ENCODE measurements at places on chromosomes 7 and 10.

GRCh38 chr7:135349746-135350145 lies 116.1 kb downstream of the STRA8 start:
- no peak for DNase-seq

DNA sequence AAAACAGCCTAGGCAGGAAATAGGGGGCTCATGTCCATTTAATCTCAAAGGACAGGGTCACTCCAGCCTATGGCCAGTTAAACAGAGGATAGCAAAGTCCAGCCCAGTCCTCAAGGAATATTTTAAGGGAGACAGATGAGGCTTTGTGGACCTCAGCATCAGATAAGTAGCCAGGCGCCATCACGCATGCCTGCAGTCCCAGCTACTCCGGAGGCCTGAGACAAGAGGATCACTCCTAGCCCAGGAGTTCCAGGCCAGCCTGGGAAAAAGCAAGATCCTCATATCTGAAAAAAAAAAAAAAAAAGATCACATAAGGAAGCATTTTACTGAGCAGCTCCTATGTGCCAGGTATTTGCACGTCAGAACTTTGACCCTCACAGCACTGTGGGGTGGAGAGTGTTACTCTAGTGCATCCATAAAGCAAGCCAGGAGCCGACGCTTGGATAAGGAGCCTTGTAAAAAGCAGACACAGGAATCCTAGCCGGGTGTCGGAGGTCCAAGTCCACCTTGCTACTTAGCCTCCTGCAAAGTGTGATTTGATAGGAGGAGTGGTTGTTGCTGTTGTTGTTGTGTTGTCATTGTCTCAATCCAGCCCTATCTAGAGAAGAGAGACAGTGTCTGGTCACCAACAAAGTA lies 61.8 kb upstream of the DOCK1 start:
- no peak for DNase-seq

DNA sequence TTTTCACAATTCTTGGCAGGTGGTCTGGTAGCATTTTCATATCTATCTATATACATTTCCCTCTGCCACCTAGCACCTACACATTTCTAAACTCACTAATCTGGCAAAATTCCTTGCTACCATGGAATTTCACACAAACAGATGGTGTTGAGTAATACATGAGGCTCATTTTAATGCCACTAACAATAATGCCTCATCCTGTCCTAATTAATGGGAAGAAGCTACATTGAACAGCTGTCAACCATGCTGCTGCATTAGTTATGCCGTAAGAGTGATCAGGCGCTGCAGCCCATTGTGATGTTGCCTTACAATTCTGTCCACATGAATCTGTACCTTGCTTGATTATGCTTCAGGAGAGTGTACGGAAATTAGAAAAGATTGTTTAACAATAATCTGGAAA lies 23.2 kb downstream of the COL1A2 start:
- DNase-seq: no peak

DNA sequence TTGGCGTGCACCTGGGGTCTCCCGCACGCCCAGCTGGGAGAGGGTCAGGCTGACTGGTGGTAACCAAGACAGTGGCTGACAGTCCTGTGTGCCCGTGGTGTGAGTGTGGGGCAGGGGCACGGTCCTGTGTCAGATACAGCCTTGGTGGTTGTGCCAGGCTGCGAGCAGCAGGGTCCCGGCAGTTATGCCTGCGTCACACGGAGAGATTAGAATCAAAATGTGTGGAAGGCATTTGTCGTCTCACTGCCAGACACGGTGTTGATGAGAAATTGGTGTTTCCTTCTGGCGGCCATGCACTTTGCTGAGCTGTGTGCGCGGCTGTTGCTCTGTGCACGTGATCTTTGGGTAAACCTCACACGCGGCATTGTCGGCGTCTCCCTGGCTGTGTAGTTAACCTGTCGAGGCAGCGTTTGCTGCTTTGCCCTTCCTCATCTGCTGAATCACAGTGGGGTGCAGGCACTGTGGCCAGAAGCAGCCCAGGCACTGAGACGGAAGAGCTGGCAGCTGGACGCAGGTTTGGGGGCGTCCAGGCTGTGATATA lies 87.7 kb downstream of the NKX6-2 start:
- DNase-seq: no peak

- DNase-seq: no peak
These were observed 117.9 kb downstream of the NPY start for GRCh38 chr7:24401628-24402593.

- DNase-seq: no peak
These were observed 282.1 kb downstream of the KCND2 start for GRCh38 chr7:120554960-120555571.

DNA sequence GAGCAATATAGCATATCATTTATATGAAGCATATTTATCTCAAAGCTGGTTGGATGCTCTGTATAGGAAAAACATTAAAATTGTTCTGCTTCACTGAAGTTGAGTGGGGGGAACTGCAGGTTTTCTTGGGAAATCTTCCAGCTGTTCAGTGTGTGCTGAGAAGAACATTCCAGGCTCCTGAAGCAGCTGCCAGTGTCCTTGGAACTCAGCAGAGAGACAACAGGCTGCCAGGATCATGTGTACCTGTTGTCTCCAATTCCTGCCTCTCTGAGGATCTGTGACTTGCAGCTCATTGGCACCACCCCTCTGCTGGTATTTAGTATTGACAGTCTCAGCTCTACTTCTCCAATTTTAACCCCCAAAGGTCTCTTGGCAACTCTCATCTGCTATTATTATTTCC lies 42.3 kb upstream of the PRKG1 start:
- DNase-seq: no peak

- DNase-seq: no peak
These were observed 46.9 kb downstream of the KMT2E start for GRCh38 chr7:105060923-105061322.

- no peak for DNase-seq
These were observed 135.1 kb downstream of the ZMIZ1 start for GRCh38 chr10:79203833-79204232.

- no peak for DNase-seq
These were observed 466.2 kb downstream of the TYW1 start for GRCh38 chr7:67462781-67463191.

DNA sequence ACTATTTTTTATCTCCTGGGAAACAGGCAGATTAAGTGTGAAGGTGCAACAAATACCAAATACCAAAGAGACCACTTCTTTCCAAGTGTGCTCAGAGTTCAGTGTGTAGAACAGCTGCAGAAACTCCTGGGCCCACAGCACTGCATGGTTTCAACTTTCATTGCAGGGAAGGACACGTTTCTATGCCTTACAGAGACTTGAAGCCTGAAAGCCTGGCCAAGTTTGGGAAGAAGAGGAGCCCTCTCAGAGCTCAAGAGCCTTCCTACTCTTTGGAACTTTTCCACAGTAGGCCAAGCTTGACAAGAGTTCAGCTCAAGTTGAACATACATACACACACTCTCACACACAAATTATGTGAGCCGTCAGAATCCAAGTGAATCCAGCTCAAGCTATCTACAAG lies 2.5 kb downstream of the HOXA4 start:
- DNase-seq: no peak

Measured in activated CD8-positive, alpha-beta memory T cell treated with anti-CD3 and anti-CD28 coated beads for 4 hours (primary cell).